Stimulated activated CD4-positive, alpha-beta T cell treated with anti-CD3 and anti-CD28 coated beads, TNF-alpha, amount 100 ng/mL, for 24 hours (primary cell): ENCODE measurements at places on chromosomes 6 and 20.

DNA sequence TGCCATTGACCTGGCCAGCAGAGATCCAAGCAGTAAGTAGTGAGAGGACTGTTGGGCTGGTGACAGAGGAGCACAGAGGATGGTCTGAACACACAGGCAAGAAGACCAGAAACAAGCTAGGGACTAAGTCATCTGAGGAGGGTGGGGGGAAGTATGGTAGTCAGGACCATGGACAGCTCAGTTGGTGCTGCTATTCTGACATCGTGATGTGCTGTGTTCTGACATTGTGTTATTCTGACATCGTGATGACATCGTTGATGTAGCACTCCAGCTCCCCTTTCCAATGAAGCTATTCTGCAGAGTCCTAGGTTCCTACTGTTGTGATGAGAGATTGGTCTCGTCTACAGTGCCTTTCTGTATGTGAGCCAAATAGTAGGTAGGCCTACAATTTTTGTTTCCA, 28.7 kb downstream of the CFAP206 start:
- peak; percentile 10 for DNase-seq

DNA sequence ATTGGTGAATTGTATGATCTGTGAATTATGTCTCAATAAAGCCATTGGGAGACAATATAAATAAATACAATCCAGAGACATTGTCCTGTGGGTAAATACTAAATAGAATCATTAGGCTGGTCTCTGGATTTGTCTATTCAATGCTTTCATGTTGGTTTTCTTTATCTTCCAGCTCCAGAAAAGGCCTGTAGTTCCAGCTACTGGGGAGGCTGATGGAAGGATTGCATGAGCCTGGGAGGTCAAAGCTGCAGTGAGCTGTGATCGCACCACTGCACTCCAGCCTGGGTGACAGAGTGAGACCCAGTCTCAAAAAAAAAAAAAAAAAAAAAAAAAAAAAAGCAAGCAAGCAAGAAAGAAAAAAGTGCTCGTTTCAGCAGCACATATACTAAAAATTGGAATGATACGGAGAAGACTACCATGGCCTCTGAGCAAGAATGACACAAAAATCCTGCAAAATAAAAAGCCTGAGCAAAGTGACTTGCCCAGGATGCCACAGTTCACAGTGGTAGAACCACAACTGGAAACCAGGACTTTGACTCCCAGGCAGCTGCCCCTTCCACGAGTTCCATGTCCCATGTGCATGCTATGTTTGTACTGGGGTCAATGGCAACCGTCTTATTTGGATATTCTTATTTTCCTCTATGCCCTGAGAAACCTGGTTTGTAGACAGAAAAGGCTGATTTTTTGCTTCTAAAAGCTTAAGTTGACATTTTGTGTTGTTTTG, 33.6 kb upstream of the GMPR start:
- no peak for DNase-seq

DNA sequence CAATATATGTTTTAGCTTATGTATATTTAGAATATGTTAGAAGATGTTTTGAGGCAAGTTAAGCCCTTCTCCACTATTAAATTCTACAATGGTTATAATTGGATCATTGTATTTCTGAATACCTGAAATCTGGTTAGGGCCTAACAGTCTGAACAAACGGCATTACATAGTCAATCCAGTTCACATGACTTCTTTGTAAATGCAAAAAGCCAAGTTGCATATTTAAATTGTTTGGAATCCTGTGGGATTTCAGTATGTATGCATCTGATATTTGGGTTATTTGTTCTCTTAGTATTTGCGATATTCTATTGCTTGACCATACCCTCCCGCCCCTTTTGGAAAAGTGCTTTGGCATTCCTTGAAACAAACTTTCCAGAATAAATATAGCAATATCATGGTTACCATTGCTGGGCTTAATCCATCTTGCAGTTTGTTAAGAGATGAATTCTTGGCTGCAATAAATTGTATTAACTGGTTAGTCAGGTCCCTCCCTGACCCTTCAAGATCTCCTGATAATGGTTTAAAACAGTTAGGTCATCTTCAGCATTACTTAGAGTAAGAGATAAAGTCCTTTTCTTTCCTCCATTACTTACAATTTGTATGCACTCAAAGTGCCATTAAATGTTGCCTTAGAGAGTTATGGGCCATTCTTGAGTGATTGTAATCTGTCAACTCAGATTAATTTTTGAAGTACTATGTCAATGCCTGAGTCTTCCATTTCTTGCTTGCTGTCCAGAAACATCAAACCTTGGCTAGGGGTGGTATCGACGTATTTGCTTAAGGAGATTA, 36.5 kb downstream of the LRRC1 start:
- DNase-seq: no peak

DNA sequence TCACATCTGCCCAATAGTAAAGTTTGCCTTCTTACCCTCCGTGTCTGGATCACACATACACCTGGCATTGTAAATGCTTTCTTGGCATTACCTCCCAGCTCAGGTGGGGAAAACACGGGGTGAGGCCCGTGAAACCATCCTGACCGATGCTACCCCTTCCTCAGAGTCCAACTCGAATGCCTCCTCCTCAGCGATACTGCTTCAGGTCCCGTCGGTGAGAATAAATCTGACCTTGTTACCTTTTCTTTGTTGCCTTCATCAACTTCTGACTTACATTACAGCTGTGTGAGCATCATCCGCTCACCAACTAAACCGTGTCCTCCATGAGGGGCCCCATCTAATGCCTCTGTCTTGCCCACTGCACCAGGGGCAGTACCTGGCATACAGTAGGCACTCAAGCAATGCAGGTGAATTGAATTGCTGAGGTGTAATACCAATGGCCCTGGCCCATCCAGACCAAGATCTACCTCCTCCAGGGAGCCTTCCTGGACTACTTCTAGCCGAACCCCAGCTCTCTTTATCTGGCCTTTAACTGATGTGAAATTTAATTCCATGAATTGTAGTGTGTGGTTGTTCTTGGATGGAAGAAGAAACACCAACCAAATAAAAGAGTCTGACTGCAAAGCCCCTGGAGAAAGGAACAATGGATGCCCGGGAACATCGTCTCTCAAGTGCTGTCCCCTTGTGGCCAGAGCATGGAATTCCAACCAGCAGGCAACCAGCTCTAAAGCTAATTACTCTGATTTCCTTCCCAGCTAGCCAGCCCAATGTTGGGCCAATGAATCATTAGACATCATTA, 141.5 kb downstream of the ANKRD60 start:
- no peak for DNase-seq

GRCh38 chr20:37288091-37288490, 1.4 kb upstream of the MANBAL start:
- DNase-seq: no peak

DNA sequence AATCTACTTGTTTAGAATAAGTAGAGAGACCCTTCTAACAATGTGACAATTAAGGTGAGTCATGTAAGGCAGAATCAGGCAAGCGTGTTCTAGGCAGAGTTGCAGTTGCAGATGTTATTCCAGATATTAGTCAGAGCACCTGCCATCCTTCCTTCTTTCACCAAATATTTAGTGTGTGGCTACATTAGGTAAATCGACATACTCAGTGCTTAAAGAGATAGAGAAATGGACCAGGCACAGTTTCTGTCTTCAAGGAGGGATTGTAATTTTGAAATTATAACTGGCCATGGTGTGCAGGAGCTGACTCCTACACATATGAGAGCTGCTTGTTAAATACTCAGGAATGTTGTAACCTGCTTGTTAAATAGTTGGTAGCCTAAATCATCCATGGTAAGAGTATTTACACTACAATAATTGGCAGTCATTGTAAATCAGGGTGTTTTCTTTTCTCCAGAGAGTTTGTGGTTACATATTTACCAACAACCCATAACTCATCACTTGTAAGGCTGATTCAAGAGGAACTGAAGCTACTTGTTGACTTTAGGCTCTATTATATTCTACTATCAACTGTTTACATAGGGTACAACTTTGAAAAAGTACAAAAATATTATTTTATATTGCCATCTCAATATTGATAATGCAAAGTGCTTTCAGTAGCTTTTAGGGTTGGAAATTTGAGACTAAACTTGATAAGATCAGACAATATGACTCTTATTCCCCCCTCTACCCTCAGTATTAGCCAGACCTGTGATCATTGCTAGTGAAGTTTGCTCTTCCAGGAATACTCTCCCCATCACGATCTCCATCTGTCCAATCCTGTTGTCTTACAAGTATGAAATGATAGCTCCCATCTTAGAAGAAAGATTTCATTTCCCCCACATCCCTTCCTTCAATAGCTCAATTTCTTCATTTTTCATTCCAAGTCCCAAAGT, 607.1 kb downstream of the COL12A1 start:
- DNase-seq: no peak

DNA sequence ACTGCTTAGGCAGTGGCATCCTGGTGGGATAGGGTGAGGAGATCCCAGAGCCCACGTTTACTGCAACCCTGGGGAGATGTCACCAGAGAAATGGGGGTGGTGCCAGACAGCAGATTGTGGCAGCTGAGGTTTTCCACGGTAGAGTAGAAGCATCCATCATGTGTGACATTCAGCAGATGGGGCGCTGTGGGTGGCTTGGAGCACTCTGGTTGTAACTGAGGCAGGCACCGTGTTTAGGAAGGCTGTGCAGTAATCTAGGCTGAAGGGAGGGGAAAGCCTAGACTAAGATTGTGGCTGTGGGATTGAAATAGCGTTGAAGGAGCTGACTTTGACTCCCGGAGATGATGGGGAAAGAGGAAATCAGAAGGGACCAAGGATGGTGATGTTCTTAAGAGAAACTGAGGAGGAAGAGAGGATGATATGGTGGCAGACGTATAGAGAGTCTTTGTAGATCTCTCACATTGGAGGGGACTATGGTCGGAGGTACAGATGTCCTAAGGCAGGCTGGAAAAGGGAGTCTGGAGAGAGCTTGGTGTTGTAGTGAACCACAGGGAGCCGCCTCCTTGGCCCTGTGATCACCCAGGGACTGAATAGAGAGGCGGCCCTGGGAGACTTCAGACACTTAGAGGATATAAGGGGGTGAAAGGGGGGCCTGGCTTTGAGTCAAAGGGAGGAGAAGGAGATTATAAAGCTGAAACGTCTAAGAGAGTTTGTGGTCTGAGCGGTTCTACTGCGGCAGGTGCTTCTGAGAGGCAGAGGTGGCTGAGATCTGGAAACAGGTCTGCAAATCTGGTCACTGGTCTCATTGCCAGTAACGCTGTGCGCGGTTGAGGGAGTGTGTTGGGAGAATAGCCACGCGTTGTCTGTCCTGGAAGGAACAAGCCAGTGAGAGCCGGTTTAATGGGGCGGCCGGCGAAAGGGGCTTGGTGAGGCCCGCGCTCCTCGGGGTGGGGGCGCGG, 792 bp upstream of the MICA start:
- DNase-seq: no peak

DNA sequence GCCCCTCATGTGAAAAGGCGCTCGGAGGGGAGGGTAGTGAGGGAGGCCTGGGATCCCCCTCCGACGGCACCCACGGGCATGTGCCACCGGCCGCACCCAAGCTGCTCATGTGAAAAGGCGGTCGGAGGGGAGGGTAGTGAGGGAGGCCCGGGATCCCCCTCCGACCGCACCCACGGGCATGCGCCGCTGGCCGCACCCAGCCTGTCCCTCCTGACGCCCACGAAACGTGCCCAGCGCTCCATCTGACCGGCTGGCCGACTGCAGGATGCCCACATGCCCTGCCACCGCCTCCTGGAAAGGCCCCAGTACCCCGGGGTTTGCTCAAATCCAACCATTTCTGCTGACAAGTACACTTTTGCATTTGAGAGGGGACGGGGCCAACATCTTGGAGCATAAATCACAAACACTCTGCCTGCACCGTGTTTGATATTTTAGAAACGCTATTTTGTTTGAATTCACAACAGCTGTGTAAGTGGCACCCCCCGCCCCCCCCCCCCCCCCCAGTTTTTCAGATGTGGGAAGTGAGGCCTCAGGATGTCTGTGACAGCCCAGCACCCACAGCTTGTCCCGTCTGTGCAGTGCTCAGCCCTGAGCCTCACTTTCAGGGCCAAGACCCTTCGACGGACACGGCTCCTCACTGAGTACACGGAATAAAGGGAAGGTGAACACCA, 34.1 kb downstream of the SLC2A4RG start:
- no peak for DNase-seq

DNA sequence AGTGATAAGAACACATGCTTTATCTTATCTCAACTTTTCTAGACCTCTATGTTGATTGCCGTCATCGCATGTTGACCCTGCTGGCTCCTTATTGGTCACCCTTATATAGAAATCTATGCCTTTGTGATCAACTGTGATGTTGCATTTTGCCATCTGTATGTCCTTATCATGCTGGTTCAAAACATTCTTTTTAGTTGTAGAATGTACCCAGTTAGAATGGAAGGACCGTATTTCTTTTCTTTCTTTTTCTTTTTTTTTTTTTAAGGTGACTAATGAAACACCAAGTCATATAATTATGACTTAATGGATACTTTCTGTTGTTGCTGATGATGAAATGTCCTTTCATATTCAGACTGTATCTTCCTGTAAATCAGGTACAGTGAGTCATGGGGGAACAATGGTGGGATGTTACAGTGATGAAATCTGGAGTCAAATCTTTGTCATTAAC, 145.9 kb upstream of the CITED2 start:
- no peak for DNase-seq

DNA sequence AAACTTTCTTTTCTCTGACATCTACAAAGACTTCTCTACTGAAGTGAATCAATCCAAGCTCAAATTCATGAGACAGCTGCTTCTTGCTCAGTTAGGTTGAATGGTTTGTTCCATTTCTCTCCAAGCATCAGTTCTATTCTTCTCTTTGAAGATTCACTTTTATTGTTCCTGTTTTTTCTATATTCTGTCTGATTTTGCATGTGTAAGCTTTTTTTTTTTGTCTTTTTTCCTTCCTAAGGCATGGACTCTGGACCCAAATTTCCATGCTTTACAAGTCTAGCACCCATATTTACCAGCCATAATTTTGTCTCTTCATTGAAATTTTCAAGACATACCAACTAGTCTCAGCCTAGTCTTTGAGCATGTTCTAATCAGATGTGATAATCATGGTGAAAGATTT, 25.9 kb upstream of the STXBP5 start:
- no peak for DNase-seq

GRCh38 chr20:15913391-15914025, 659.7 kb downstream of the KIF16B start:
- no peak for DNase-seq

- DNase-seq: no peak
Observed at GRCh38 chr20:17611290-17611539, 41.3 kb downstream of the DSTN start.

DNA sequence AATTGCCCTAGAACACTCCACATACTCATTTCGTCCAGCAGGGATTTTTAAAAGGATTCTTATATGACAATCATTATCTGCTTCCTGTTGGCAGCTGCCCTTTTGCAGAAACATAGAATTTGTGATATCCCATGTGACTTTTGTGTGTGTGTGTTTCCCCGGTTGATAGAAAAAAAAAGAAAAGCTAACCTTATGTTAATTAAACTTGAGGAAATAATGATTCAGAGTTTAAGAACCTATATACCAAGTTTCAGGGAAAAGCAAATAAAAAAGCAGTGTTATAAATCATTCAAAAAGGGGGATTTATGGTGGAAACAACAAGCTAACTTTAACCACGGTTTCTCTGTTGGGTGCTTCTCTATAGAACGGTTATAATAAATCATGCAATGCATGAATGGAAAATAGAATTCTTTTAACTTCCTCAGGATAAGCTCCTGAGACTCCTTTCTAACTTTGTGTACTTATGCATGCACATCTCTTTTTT, 826.9 kb upstream of the EYS start:
- DNase-seq: no peak
